CD4-positive, alpha-beta T cell treated with Interleukin-15 for 4 hours (primary cell): ENCODE measurements at places on chromosomes 13 and 19.
A peak's percentile ranks its signal among the peaks of the same experiment; 100 is the strongest.

GRCh38 chr19:41298348-41298964, 11.5 kb upstream of the CCDC97 start:
- peak; percentile 84 for DNase-seq

DNA sequence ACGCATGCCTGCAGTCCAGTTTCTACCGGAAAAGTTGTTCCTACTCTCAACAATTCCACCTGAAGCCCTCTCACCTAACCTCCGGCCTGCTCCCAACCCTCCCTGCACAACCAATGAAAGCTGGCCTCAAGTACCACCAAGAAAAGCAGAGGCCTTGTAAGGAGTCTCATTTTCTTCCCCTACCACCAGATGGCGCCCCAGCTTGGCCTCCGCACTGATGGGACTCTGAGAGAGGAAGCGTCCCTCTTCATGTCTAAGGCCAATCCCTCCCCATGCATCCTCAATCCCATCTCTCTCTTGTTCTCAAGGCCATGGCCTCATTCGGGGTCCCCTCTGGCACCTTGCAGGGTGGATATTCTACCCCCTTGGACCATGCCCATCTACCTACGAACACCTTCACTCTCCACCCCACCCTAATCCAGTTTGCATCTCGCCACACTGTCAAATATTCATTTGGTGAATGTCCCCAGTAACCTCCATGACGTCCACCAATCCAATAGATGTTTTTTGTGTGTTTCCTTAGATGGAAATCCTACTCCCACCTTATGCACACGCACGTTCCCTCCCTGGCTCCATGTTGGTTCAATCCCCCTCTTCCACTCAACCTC, 412.8 kb downstream of the ZNF536 start:
- DNase-seq = peak; percentile 52

- DNase-seq = no peak
Observed at GRCh38 chr13:31009166-31009565, 76.7 kb downstream of the TEX26 start.

- no peak for DNase-seq
Observed at GRCh38 chr13:71417205-71417604, 449.8 kb downstream of the DACH1 start.

DNA sequence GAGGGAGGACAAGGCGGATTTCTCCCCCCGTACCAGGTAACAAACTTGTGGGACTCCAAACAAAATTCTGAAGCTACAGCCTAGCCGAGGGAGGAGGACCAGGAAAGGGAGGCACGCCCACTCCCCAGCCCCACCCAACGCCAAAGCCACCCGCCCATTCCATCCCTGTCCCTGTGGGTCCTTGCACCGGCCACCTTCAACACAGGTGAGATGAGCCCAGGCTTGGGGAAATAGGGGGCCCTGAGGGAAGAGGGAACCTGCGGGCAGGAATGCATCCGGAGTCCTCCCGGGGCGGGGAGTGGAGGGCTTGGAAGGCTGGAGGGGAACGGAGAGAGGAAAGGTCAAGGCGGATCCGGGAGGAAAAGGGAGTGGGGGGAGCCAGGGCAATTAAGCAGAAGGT, at the start of gene BEST2:
TSS of gene BEST2 (plus strand) at position 157 of the 400 bp plus-strand sequence. CDS start 802 bp downstream, outside the sequence.
- no peak for DNase-seq

- no peak for DNase-seq
Observed at GRCh38 chr19:41480336-41480735, 37.4 kb downstream of the ERICH4 start.

- no peak for DNase-seq
Observed at GRCh38 chr19:13118424-13119193, 545 bp downstream of the NACC1 start.

- no peak for DNase-seq
Observed at GRCh38 chr13:75393839-75394520, 88.0 kb downstream of the TBC1D4 start.
